ENCODE measurements at places on chromosomes 5 and 9.

GRCh38 chr9:135085830-135086546, 1.5 kb upstream of the OLFM1 start:
- peak; percentile 61 for DNase-seq

GRCh38 chr9:127018935-127019334, 103.5 kb downstream of the ANGPTL2 start:
- DNase-seq: no peak

GRCh38 chr9:128160603-128160987, 530 bp downstream of the BBLN start:
- peak; percentile 58 for DNase-seq

DNA sequence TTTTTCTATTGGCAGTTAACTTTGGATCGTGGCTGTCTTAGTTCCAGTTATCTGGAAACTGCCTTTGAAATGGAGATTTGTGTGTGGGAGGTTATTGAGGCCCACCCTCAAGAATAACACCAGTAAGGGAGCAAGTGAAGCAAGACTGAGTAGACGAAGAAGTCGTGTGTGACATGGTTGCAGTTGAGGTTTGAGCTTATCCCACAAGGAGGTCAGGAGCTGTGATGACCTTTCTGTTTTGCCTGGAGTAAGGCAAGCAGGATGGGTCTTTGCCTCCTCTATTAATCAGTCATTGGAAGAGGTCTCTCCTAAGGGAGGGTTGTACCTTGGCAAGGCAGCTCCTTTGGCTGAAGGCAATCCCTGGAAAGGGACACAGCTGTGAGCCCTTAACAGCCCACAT, 49.6 kb upstream of the CTXN3 start:
- no peak for DNase-seq

GRCh38 chr9:85055506-85056202, 386.1 kb downstream of the NTRK2 start:
- peak; percentile 9 for DNase-seq

GRCh38 chr5:160183075-160183474, 46.2 kb upstream of the FABP6 start:
- DNase-seq: no peak

DNA sequence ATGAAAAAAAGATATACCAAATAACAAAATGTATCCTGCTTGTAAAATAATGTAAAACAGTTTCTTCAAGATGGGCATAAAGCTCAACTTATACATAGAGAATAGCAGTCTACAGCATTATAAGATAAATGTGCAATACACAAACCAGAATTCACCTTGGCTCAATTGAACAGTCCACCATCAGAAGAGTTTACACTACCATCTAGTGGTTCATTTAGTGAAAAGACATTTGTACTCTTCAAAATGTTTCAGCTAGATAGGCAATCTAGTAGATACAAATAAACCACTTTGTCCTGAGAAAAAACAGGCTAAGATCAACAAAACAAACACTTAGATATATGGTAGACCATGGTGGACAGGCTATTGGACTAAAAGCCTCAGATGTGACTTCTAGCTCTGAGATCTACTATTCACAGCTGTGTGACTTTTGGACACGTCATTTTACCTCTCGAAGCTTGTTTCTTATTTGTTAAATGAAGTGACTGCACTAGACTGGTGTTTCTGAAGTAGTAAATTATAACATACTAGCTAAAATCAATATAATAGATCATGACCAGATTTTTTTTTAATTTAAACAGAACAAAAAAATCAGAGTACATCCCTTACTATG, 22.1 kb upstream of the TPD52L3 start:
- DNase-seq: no peak

GRCh38 chr9:109469646-109470358, 28.3 kb downstream of the PTPN3 start:
- peak; percentile 53 for DNase-seq

DNA sequence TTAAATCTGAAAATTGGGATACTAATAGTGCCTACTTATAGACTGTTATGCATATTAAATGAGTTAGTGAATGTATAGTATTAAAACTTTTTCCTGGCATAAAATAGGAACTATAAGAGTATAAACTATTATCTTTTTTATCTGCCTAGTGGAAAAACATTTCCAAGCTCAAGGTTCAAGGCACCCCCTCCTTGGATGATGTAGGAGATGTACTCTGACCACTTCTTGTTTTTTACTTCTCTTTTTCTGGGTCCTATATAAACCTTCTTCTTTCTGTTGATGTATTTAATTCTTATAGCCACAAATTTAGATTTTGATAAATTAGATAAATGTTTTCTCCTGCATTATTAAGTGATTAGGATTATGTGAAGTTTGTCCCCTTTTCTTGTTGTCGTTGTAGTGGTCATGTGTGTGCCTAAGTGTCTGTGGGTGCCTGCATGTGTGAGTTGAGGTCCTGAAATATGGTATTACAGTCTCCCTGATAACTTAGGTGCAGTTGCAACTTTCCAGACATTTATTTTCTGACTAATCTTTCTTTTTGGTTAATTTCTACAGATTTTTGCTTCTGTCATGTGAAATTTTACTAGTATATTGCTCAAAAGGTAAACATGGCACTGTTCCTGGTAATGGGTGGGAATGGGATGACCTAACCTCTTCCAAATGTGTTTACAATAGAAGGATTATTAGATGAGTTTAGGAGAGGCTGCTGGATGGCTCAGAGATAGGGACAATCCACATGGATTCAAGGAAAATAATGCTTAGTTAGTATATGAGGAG, 160.8 kb upstream of the CDKN2B start:
- DNase-seq: no peak
